ENCODE measurements at places on chromosomes 6 and 20.

GRCh38 chr6:155152211-155153076 is 111.4 kb upstream of the CLDN20 start:
- no peak for DNase-seq

DNA sequence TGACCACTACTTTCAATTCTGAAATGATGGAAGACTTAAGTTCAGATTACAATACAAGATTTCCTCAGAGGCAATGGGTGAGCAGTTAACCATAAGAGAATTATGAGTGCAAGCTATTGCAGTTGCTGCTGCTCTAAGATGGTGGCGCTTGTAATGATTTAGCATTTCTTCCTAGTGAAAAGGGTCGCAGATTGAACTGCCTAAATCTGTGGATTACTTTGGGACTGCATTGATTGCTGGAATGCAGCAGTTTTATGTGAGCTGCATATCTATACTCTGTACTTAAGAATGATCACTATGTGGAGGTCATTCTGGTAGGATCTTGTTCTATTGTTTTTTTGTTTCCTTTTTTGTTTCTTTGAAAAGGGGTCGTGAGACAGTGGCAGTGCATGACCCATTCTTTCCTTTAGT is 5.3 kb downstream of the SCAF8 start:
- no peak for DNase-seq

DNA sequence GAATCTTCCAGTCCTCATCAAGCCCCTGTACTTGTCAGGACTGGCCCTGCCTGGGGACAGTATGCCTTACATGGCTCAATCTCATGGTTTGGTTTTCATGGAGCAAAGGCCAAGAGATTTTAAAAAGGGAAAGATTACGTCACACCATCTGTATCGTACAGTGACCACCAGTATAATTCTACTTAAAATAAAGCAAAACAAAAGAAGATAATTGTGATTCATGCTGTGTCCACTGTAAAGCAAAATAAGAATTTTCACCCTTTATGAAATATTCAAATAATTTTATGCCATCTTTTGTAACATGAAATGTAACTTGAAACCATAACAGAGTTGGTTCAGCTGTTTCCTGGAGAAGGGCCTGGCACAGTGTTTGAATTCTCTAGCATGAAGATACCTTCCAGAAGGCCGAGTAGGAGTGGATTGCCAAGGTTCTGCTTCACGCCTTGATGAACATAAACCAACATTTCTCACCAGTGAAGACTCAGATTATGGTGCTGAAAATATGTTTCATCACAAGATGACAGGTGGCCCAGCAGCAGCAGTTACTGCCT is 486.5 kb downstream of the RFPL4B start:
- no peak for DNase-seq

- no peak for DNase-seq
Observed at GRCh38 chr6:112846681-112847080, 499.6 kb downstream of the RFPL4B start.

GRCh38 chr6:131362070-131362469 is 211.0 kb upstream of the ARG1 start:
- DNase-seq, result no peak

DNA sequence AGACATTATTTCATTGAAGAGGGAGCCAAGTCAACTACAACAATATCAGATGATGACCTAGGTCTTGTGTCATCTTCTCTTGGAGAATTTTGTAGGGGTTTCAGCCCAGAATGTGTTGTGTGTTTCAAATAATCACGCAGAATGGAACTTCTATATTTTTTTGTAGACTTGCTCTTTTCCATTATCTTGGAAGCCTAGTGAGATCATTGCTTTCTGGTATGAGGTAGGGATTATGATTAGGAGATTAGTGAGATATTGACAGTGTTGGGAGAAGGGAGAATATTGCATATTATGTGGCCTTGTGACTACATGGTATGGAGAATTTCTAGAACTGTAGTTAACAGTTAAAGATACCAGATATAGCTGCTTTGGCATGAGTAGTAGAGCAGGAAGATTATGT is 423.6 kb upstream of the PLCB4 start:
- DNase-seq, result no peak

GRCh38 chr6:30893001-30893591 is 8.8 kb downstream of the DDR1 start:
- no peak for DNase-seq

GRCh38 chr6:170298688-170299087 is 7.8 kb upstream of the DLL1 start:
- DNase-seq, result no peak

- DNase-seq, result peak; percentile 23
Observed at GRCh38 chr6:13710552-13711323, 897 bp downstream of the RANBP9 start.

GRCh38 chr20:23293689-23294088 is 56.9 kb upstream of the NXT1 start:
- DNase-seq, result no peak

GRCh38 chr20:48294196-48294595 is 508.9 kb upstream of the SULF2 start:
- DNase-seq, result no peak

GRCh38 chr20:4524307-4524706 is 197.4 kb upstream of the PRND start:
- no peak for DNase-seq

DNA sequence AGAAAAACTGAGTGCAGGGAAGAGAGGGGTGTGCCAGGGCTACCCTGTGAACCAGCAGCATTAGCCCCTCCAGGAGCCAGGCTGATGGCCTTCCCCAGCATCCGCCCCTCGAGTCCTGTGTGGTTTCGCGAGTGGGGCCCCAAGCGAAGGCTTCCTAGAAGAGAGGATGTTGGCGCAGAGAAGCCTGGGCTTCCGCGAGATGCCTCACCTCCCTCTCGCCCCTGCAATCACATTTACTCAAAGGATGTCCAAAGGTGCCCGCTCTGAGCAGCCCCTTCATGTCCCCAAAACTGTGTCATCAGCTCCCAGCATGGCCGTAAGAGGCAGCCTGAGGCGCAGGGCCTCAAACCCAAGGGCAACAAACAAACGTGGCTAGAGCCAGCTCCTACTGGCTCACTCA is 111.7 kb downstream of the PREX1 start:
- DNase-seq, result peak; percentile 56

DNA sequence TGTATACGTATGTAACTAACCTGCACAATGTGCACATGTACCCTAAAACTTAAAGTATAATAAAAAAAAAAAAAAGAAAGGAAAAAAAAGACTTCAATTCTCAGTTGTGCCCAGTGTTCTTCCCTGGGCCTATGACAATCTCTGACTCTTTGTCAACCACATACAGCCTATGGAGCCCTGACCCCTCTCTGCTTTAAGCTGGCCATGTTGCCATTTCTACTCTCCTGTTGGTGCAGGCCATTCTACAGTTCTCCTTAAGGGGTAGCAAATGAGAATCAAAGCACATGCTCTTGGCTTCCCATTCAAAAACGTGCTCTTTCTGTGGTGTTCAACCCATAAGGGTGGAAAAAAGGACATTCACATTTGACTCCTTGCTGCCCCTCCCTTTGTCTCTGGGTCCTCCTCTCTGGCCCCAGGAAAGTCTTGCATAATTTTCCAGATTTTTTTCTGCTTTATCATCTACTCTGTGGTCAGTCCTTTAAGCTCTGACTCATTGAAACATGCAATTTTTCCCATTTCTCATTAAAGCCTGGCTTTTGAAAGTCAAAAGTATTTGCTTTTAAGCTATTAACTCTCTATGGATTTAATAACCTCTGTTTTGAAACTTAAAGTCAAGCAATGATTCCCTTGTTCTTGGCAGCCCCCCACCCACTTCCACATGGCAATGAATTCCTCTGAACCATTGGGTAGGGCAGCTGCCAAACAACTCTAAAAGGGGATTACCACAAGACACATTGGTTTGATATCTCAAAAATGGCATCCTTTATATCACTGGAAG is 208.6 kb upstream of the MCHR2 start:
- no peak for DNase-seq

DNA sequence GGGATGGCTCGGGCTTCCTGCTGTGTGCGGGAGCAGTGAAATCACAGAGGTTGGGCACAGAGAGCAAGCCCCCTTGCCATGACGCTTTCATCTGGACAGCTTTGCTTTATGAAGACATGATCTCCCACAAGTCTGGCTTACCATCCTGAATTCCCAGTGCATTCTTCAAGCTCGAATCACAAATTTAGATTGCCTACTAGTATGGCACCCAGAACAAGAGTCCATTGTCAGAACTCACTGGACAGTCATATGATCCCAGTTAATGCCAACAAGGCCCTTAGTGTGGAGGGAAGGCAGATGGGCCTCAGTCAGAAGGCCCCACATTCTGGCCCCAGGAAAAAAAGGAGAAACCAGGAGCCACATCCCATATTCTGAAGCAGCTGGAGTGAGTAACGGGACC is 147.3 kb upstream of the FOXQ1 start:
- DNase-seq, result no peak

GRCh38 chr20:35871259-35871771 is 83.0 kb downstream of the SCAND1 start:
- no peak for DNase-seq

DNA sequence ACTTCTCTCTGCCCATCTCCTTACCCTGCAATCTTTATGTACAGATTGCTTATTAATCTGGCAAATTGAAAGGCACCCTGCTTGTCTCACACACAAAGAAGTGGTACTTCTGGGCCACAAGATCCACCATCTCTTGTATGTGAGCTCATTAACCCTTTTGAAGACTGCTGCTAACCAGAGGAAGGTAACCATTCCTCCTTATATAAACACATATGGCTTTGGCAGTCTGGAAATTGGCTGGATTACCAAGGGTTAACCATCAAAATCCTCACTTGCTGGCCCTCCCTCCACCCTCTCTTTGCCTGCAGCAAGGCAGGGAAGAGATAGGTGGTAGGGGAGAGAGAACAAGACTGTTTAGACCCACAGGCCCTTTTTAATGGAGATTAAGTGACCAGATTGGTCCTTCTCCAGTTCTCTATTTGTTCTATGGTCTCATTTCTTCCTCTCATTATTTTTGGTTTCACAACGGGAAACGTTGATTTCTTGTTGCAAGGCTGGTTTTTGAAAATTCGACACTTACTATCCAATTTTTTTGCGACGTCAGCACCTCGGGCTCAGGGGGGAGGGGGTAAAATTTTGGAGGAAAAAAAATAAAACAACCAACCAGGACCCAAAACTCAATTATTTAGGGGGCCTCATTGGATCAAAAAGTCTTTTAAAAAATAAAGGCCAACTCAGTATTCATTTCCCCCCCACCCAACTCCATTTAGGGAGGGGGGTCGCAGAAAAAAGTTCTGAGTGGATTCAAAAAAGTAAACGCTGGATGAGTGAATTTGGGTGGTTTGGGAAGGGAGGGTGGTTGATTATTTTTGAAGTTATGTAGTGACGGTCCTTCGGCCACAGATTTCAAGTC is 859 bp downstream of the PPP1R10 start:
- peak; percentile 4 for DNase-seq

GRCh38 chr6:139323511-139324300 is 31.9 kb upstream of the TXLNB start:
- DNase-seq, result peak; percentile 78

- DNase-seq, result no peak
Observed at GRCh38 chr20:12074111-12074655, 156.5 kb downstream of the BTBD3 start.

- DNase-seq, result no peak
Observed at GRCh38 chr6:46730921-46731461, 4.2 kb downstream of the PLA2G7 start.

GRCh38 chr20:62354031-62354808 is 12.9 kb downstream of the LAMA5 start:
- DNase-seq, result no peak

DNA sequence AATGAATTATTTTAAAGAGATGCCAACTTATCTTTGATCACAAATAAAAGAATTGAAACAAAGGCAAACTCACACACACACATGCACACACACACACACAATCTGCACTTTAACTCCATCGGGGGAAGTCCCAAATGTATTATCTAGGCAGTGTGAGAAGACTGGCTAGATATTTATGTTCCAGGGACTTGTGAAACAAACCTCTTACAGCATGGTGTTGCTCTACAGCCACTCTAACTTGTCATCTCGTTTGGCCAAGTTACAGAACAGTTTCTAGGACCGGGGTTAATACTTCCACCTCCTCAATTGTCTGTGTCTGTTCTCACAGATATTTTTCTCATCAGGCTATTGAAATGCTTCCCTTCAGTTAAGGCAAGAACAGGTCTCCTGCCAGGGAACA is 855.0 kb downstream of the EPHA7 start:
- DNase-seq, result no peak

DNA sequence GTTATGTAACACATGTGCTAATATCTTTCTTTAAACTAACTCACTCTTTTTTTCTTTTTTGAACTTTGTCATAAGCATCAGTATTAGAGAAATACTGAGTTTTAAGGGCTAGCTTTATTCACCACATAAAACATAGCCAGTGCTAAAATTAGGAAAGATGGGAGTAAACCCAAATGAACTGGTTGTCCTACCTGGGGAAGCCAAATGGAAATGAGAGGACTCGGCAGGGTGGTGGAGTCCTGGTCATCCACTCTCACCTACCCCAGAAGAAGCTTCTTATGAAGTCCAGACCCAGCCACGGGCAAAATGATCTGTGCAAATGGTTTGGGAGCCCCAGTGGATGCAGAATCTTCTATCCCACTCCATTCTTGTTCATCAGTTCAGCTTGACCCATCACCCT is 56.1 kb downstream of the MDGA1 start:
- no peak for DNase-seq

DNA sequence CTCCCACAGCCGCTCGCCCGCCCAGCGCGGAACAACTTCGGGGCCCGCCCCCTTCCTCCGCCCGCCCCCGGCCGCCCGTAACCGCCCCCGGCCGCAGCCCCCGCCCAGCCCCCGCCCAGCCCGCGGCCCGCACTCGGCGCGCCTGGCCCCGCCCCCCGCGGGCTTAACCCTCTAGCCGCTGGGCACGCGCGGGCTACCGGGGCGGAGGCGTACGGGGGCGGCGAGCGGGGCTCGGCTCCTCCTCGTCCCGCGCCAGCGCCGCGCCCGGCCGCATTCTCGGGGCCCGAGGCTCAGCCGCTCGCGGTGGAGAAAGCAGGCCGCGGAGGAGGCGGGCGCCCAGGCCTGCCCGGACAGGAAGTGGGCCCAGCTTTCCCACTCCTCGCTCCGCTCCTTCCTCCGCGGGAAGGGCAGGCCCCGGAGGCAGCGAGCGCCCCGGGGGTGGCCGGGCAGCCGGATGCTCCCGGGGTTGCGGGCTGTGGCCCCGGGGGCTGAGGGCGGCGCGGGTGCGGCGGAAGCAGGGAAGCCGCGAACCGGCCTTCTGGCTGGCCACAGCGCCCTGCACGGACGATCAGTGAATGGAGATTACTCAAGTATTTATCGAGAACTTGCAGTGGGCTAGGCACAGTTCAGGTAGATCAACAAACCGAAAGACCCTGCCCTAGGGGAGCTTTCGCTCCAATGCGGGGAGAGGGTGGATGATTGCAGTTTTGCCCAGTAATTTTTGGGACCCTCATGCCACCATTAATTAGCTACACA is at the start of gene TRAM2:
Gene TRAM2 (minus strand): TSS at position 39 of the 756 bp plus-strand sequence. CDS start 145 bp downstream, outside the sequence.
- DNase-seq, result peak; percentile 76

Data from stimulated activated naive CD4-positive, alpha-beta T cell treated with Interleukin-2 at 50 U/mL for 16 hours (primary cell).